ENCODE measurements at places on chromosomes 6 and 20. TPM values are rescaled to one million over a fixed set of nuclear protein-coding genes. Genes with fewer than 3 reads are reported as not detected.

Gene BMP7
- total RNA-seq: 0.49 TPM

Gene PPP1R3G
- total RNA-seq: 0.28 TPM

Gene FOXC1
- 7.9 TPM for total RNA-seq

Gene DEFB132
- not detected for total RNA-seq

Gene ESR1
- total RNA-seq: not detected

Gene ZC2HC1B
- 1.3 TPM for total RNA-seq

Gene SRMS
- 0.35 TPM for total RNA-seq

Gene GJA1
- 83.6 TPM for total RNA-seq

Gene AAR2
- total RNA-seq: 25.6 TPM

Gene NINL
- 3.7 TPM for total RNA-seq

Gene JPH2
- total RNA-seq: 0.19 TPM

Gene PRDM13
- total RNA-seq: not detected

Gene SPO11
- total RNA-seq: not detected

Gene SASH1
- 6.3 TPM for total RNA-seq

Gene FILIP1
- not detected for total RNA-seq

Gene TRIM10
- not detected for total RNA-seq

Gene RAD21L1
- total RNA-seq: not detected

Gene CST4
- not detected for total RNA-seq

Gene RBBP9
- total RNA-seq: 10.0 TPM

Gene PACRG
- 0.19 TPM for total RNA-seq

Gene CPXM1
- total RNA-seq: not detected

Gene PROKR2
- not detected for total RNA-seq

Gene PSORS1C2
- total RNA-seq: 0.33 TPM

Gene TMEM242
- 5.5 TPM for total RNA-seq

Gene PTGIS
- not detected for total RNA-seq

Gene RIPOR3
- 0.56 TPM for total RNA-seq

Gene THBD
- 44.2 TPM for total RNA-seq

Gene CLPSL1
- total RNA-seq: not detected

Gene SLC13A3
- total RNA-seq: 3.2 TPM

Gene KATNA1
- total RNA-seq: 13.4 TPM

Gene TFAP2C
- 10.8 TPM for total RNA-seq

Gene SAMD5
- total RNA-seq: 0.37 TPM

Gene COX7A2
- total RNA-seq: 388 TPM

Gene BPI
- not detected for total RNA-seq

Gene FAXC
- 3.9 TPM for total RNA-seq

Gene TRIM15
- not detected for total RNA-seq

Gene SLC17A9
- total RNA-seq: 1.6 TPM

Gene HSPA1L
- 0.14 TPM for total RNA-seq
